ENCODE measurements at places on chromosomes 2 and 18.
A peak's percentile ranks its signal among the peaks of the same experiment; 100 is the strongest.

DNA sequence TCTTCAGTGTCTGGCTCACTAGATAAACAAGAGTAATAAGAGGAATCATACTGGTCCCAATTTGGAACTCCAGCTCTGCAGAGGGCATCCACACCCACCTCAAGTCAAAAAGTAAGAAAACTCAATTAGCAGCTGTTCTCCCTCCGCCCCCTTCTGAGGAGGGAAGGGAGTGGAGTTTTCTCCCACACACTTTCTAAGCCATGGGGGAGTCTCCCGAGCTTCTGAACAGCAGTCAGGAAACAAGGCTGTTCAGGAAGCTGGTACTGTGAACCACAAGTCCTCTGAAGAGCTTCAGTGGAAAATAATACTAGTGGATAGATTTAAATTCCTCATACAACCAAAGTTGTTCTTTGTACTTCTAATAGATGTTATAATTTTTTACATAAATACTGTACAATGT, 32.9 kb upstream of the SPTBN1 start:
- no peak for DNase-seq

- DNase-seq: no peak
These were observed 40.5 kb downstream of the ROCK1 start for GRCh38 chr18:21071071-21071470.

DNA sequence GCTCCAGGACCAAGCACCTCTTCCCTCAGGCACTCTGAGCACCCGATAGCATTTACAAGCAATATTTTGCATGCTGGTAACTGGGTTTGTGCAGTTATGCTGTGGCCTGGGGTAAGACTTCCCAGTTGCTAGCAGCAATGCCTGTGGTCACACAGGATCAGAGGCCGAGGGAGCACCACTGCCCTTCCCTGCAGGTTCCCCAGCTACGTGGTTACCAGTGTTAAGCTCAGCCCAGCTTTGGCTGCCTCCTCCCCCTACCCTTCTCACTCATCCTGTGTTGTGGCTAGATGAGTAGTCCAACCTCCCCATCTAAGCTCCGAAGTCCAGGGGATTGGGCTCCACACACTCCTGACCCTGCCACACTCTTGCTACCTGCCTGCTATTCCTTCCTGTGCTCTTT, 141.1 kb downstream of the CELF4 start:
- no peak for DNase-seq

GRCh38 chr2:124668161-124668560, 643.1 kb downstream of the CNTNAP5 start:
- DNase-seq: no peak

- DNase-seq: no peak
These were observed 109.5 kb downstream of the NXPH2 start for GRCh38 chr2:138670734-138671133.

GRCh38 chr2:40450066-40450795, 1.7 kb downstream of the SLC8A1 start:
- no peak for DNase-seq

DNA sequence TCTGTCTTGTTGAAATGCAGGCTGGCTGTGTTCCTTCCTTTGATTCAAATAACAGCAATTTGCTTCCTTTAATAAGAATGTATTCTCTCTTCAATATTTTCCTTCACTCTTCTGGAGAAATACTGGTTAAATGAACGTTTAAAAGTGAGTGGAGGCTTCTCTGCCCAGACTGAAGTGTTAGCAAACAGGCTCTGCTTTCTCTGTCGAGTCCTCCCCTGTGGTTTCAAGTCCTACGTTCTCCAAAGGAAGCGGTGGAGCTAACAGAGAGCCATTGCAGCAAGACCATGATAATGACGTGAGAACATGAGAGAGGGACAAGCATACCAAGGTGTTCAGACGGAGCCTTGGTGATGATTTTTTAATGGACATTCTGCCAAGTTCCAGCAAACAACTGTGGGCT, 26.2 kb upstream of the PID1 start:
- no peak for DNase-seq

- no peak for DNase-seq
These were observed 116.8 kb upstream of the FSHR start for GRCh38 chr2:49271060-49271606.

GRCh38 chr2:26733413-26733812, 30.7 kb upstream of the SLC35F6 start:
- no peak for DNase-seq

DNA sequence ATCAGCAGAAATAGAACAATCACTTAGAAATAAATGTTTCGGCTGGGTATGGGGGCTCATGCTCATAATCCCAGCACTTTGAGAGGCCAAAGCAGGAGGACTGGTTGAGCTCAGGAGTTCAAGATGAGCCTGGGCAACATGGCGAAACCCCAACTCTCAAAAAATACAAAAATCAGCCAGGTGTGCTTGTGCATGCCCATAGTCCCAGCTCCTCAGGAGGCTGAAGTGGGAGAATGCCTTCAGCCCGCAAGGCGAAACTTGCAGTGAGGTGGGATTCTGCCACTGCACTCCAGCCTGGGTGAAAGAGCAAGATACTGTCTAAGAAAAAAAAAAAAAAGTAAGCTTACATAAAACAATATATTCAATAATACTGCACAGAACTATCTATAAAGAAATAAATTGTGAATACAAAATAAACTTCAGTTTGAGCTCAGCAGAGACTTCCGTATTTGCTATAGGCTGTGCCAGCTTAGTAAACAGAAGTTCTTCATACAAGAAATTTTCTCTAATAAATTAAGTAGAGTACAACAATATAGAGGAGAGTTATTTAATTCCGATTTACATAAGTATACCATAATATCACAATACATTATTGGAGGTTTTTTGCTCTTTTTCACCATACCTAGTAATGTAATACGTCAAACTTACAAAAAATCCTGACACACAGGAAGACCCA, 43.6 kb downstream of the SRBD1 start:
- DNase-seq: peak; percentile 19

DNA sequence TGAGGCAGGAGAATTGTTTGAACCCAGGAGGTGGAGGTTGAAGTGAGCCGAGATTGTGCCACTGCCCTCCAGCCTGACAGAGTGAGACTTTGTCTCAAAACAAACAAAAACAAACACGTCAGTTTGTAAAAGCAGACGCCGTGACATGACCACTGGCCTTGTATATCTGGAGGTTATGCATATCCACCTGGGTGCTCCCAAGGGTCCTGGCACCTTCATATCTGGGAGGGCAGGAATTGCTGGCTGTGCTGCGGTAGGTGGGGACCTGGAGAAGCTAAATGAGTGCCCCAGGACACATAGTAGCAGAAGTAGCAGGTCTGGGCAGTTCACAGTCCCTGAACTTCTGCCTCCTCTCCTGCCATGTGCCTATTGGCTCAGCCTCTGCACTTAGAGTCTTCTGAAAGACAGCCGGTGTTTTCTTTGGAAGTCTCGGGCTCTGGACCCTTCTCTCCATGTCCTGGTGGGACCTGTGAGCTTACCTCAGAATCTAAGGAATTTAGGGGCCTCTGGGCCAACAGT, 30.9 kb upstream of the IL1R2 start:
- no peak for DNase-seq

DNA sequence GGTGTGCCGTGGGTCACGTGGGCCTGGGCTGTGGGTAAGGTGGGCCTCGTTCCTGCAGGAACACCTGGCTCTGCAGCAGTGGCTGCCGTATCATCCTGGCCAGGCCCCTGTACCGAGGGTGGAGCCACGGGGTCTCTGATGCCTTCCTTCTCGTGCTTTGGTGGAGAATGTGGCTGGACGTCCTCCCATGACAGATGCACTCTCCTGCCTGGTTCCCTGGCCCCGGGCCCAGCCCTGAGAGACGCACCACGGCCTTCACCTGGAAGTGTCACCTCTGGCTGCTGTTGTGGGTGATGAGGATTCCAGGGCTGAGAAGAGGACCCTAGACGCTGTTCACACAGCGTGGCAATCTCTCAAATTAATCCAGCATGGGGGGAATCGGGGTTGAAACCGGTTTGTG, 49.5 kb downstream of the NFATC1 start:
- no peak for DNase-seq

- DNase-seq: no peak
These were observed 273.6 kb downstream of the PIEZO2 start for GRCh38 chr18:10875811-10876210.

DNA sequence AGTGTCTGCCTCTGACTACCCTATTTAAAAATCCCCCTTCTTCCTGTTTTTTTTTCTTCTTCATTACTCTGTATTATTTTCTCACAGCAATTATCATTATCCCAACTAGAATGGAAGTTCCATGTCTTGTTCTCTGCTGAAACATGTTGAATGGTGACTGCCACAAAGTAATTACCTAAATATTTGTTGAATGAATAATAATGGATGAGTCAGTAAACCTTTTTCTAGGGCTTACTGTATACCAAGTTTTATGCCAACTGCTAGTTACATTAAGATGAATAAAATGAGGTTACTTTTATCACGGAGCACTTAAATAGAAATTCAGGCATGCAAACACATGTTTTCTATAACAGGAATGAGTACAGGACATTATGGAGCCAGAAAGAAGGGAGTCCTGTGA, 490.6 kb downstream of the THSD7B start:
- DNase-seq: no peak

- DNase-seq: peak; percentile 44
These were observed 31.5 kb downstream of the DOCK10 start for GRCh38 chr2:225010804-225011203.

GRCh38 chr2:10912796-10913455, 1.2 kb downstream of the KCNF1 start:
- DNase-seq: no peak

DNA sequence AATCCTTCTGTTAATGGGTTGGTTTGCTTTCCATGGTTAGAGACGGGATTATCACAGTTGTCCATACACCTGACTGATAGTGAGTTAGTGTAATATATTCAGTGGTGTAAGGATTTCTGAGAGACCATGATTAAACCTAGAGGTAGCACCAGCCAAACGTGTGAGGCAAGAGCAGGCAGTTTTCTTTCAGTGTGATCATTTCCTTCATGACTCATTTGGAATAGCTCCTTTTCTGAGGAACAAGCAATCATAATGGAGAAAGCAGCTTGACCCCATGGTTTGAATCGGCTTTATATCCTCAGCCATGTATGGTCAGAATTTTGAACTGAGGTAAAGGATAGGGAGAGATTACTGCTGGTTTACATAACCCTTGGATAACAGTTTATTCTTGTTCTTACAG, 2.9 kb downstream of the MXD1 start:
- peak; percentile 10 for DNase-seq

Data from erythroblast (primary cell).